ENCODE measurements at places on chromosomes 7 and 10.
A peak's percentile ranks its signal among the peaks of the same experiment; 100 is the strongest.

- DNase-seq = peak; percentile 14
Observed at GRCh38 chr10:13272164-13272571, 27.7 kb downstream of the PHYH start.

- DNase-seq = peak; percentile 70
Observed at GRCh38 chr10:19908991-19909696, 92.9 kb downstream of the PLXDC2 start.

DNA sequence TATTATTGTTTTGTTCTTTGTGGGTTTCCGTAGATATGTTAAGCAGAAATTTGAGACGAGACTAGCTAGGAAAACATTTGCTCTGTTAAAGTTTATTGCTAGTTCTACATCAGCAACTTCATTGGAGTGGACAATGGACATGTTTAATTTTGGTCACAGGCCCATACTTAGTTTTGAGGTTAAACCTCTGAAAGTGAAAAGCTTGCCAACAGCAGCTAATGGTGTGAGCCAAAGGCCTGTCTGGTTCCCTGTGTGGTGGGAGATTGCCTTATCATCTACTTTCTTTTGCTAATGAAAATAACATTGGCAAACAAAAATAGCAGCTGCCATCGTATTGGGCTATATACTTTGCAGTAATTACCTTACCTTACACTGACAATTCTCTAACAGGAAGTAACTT lies 388.4 kb upstream of the FZD8 start:
- no peak for DNase-seq

DNA sequence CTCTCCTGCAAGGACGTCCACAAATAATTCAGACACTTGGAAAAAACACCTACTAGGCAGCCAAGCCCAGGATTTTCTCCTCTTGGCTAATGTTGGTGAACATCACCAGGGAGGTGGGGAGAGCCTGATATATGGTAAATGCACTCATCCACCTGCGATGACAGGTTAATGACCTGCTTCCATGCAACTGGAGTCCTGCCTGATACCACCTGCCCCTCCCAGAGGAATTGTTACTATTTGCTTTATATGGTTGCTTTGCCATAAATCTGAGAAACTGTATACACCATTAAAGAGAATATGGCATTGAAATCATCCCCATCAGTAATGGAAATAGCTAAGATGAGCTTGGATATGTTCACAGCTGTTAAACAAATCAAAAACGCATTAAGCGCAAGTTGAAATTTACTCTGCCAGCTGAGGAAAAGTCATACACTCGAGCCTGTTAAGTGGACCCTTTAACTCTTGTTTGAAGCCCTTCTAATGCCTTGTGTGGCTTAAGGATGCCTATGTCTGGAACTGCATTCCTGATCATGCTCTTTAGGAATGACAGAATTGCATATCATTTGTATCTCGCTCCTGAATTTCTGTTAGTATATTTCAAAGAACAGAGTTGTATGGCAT lies 208.3 kb downstream of the PRPF18 start:
- no peak for DNase-seq

- DNase-seq = no peak
Observed at GRCh38 chr7:23811540-23811939, 101.5 kb downstream of the STK31 start.

- no peak for DNase-seq
Observed at GRCh38 chr7:22879280-22879679, 56.6 kb upstream of the TOMM7 start.

GRCh38 chr7:27151341-27151930 lies 947 bp downstream of the HOXA3 start:
- no peak for DNase-seq

DNA sequence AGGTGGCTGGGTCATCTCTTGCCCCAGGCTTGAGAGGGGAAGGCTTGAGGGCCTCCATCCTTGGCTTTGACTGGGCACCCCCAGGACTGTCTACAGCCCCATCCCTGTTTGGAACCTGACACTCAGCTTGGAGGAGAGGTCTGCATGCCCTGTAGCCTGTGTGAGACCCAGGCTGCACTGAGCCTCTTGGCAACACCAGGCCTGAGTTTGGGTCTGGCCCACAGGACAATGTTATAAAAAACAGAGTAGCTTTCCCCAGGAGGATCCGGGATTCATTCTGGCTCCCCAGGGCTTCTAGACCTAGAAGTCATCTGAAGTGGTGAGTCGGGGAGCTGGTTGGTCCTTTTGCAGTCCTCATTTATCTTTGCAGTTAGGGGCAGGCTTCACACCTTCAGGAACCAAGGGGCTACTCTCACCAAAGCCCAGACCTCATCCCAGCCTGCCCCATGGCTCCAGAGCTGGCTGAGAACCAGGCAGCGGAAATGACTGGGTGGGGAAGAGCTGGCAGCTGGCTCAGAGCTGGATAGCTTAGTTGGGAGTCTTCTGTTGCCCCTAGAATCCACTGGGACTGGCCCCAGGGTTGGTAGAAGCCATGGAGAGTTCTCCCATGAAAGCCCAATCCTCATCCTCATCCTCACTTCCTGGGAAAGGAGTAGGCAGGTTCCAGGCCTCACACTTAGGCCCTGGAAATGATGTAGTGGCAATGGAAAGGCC lies 68.8 kb downstream of the ADCYAP1R1 start:
- DNase-seq = no peak

- DNase-seq = no peak
Observed at GRCh38 chr10:802506-802905, 113.0 kb upstream of the DIP2C start.

DNA sequence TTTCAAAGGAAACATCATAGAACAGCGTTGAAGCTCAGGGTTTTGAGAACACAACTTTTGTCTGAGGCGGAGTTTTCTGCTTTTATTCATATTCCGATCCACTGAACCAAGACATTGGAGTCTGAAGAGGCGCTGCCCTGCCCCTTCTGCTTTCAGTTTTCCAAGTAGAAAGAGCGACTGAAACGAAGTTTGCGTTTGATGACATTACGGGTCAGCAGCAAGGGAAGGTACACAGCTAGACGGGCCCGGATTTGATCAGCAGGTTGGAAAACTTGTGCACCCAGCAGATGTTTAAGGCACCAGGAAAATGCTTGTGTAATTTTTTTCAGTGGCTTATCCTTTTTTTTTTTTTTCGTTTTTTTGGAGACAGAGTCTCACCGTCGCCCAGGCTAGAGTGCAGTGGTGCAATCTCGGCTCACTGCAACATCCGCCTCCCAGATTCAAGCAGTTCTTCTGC lies 720 bp downstream of the SUN1 start:
- no peak for DNase-seq

- no peak for DNase-seq
Observed at GRCh38 chr7:138865843-138866242, 67.8 kb upstream of the ATP6V0A4 start.

- peak; percentile 75 for DNase-seq
Observed at GRCh38 chr10:63515002-63515763, 6.0 kb upstream of the REEP3 start.

DNA sequence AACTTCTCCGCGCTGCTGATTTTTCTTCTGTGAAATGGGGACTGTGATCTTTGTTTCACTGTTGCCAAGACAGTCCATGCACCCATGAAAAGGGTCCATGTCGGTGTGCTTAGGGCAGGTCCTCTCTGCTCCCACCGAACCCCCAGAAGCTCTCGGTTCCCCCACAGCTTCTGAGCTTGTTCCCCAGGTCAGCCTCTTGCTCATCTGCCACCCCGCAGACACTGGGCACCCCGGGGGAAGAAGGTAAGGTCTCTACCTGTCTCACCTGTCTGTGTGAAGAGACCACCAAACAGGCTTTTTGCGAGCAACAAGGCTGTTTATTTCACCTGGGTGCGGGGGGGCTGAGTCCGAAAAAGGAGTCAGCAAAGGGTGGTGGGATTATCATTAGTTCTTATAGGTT lies 66.2 kb upstream of the NANOS1 start:
- no peak for DNase-seq

- DNase-seq = no peak
Observed at GRCh38 chr7:134355927-134356326, 39.2 kb upstream of the SLC35B4 start.

DNA sequence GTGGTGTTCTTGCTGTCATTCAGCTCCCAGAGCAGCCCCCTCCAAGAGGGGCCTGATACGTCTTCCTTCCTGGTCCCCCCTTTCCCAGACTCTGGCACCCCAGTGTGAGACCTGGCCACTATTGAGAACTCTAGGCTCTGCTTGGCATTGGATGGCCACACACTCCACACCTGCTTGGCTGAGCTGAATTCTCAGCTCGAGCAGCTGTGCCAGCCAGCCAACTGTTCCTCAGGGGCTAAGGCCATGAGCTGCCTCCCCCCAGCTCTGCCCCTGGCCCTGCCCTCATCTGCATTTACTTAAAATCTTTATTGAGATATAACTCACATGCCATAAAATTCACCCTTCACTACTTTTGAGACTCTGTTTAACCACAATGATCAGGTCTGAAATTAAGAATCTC lies 6.7 kb downstream of the TLL2 start:
- DNase-seq = no peak

- peak; percentile 73 for DNase-seq
Observed at GRCh38 chr7:150378115-150378852, 846 bp upstream of the ZNF775 start.

DNA sequence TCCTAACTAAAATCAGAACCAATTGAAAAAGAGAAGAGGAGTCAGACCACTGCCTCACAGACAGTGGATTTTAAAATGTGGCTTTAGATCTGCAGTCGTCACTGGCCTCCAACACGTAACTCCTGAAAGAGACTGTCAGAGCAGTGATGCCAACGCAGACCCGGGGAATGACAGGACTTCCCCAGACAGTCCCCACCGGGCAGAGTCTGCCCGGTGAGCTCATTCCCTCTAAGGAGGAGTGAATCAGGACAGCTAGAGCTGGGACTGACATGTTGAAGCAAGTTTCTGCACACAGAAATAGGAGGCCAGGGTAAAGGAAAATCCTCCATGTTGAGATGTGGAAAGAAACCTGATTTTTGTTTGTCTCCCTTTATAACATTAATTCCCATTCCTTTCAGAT lies 105.0 kb downstream of the TES start:
- DNase-seq = peak; percentile 83

DNA sequence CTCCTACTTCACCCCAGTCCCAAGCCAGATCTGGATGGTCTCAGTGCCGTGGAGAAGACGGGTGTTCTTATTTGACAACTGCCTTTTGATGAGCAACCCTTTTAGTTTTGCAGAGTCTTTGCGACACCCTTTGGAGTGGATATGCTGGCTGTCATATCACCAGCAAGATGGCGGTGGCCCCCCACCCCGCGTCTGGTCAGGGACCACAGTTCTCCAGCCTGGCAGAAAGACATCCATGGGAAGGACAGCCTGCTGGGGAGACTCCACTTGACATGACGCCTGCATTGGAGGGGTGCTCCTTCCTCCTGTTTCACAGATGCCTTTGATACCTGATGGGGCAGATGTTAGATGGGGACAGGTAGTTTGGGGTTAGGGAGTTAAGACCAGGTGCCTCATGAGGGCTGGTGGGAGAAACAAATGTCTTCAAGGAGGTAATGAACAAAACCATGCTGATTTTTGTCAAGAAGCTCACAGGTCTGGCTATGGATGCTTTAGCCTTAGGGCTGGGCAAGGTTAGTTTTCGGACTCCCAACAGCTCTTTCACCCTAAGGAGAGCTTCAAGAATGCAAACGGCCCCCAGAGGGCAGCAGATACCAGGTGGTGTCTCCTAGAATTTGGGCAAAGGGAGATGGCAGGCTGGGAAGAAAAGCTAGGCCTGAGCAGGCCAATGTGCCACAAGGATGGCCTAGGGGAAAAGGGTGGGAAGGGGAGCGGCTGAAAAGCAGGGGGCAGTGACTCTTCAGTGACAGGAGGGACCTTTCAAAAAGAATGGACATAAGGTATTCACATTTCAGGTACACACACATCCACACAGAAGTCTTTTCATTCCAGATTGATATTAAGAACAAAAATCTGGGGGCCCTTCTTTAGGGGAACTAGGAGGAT lies 95.2 kb downstream of the CLEC2L start:
- peak; percentile 13 for DNase-seq

GRCh38 chr7:22872096-22872807 lies 49.6 kb upstream of the TOMM7 start:
- DNase-seq = no peak

GRCh38 chr7:8433477-8434289 lies at the start of gene NXPH1:
Gene NXPH1, plus strand, starts transcription at chr7:8433609.
- no peak for DNase-seq

- no peak for DNase-seq
Observed at GRCh38 chr10:109933984-109934565, 10.8 kb upstream of the XPNPEP1 start.

DNA sequence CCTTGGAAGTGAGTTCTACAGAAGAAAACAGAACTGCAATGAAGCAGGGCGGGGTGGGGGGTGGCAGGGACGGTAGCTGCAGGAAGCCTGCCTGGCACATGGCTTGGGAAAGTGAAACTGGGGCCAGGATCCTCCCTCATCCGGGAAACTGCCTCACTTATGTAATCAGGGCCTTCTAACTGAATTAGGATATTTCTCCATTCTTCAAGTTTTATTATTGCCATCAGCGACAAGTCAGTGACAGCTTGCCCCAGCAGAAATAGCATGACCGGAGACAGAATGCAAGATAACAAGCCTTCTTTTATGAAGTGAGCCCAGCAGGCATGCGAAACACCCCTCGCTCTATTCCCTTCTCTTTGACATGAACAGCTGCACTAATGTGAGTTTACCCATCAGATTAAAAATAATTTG lies 77.5 kb upstream of the CACUL1 start:
- DNase-seq = no peak

- no peak for DNase-seq
Observed at GRCh38 chr10:72328829-72329204, 25.9 kb downstream of the DNAJB12 start.

GRCh38 chr10:113222207-113222606 lies 272.2 kb downstream of the TCF7L2 start:
- DNase-seq = no peak

DNA sequence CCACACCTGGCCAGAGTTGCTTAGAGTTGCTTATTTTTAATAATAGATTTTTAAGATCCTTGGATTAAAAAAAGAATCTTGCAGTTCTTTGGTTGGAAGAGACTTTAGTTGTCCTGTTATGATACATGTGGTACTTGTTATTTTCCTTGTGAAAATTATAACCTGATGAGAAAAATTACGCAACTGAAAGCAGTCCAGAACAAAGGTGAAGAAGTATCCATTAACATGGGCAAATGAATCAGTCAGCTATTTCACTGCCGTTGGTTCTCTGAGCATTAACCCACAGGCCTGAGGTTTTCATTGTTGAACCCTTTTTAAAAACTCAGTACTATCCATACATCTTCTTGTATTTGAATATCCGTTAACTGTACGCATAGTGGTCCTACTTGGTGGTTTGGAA lies 68.2 kb downstream of the GALNT11 start:
- no peak for DNase-seq

DNA sequence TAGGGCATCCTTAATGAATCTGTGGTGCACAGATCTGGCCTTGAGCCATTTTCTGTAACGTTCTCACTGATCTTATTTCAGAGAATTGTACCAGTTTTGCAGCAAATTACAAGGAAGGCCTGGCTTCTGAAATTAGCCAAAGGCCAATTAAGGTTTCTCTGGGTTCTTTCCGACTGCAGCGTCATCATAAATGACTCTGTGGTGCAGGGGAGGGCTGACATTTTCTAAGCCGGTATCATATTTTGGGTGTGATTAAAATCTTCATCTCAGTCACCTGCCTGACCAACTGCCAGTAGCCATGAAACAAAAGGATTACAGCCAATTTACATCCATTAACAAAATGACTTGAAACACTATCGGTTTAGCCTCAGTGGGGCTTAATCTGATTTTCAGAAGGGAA lies 363.7 kb downstream of the ADRA2A start:
- DNase-seq = no peak

GRCh38 chr7:140137078-140137477 lies 39.7 kb downstream of the KDM7A start:
- DNase-seq = no peak
